Hindlimb muscle (tissue), 1 donor: ENCODE measurements at places on chromosomes 16 and 17. TPM values are rescaled to one million over a fixed set of nuclear protein-coding genes. Genes with fewer than 3 reads are reported as not detected.

GRCh38 chr16:30896261-30896888 lies at the start of gene CTF1:
CTF1 (plus strand) TSS chr16:30896614; CDS start chr16:30896644, 30 bp downstream.
- peak; percentile 89 for DNase-seq

DNA sequence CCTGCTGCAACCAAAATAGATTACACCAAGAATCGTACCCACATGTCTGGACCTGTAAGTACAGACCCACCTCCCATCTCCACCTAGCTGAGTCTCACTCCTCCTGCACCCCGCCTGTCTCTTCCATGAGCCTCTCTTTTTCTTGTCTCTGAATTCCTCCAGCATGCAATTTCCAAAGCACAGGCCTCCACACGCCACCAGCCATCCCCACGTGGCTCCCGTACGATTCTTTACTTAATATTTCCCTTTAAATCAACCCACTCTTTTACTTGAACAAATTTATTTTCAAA lies 1.2 kb downstream of the RPH3AL start:
- DNase-seq = no peak

DNA sequence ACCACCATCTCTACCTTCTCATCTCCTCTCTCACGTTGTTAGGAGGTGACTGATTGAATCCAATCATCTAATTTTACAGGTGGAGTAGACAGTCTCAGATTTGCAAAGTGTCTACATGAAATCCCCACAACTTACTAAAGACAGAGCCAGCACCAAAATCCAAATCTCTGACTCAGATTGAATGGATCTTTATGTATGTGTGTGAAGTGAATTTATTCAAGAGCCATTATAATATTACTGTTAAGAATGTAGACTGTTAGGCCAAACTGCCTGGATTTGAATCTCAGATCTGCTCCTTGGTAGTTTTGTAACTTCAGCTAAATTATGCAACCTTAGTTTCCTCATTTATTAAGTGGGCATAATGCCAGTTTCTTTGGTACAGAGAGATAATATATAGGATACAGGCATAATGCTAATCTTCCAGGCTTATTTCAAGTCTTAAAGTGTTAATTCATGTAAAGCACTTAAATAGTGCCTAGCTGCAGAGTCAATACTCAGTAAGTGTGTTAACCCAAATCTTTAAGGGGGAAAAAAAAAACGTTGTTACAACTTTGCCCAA lies 12.7 kb downstream of the CNEP1R1 start:
- no peak for DNase-seq

PPY gene
- not detected for polyA plus RNA-seq

FSCN2 gene
- 2.8 TPM for polyA plus RNA-seq

- DNase-seq = no peak
Observed at GRCh38 chr17:65553009-65553645, 8.3 kb downstream of the AXIN2 start.

- DNase-seq = no peak
Observed at GRCh38 chr17:57744195-57745170, 616 bp downstream of the CCDC182 start.

DNA sequence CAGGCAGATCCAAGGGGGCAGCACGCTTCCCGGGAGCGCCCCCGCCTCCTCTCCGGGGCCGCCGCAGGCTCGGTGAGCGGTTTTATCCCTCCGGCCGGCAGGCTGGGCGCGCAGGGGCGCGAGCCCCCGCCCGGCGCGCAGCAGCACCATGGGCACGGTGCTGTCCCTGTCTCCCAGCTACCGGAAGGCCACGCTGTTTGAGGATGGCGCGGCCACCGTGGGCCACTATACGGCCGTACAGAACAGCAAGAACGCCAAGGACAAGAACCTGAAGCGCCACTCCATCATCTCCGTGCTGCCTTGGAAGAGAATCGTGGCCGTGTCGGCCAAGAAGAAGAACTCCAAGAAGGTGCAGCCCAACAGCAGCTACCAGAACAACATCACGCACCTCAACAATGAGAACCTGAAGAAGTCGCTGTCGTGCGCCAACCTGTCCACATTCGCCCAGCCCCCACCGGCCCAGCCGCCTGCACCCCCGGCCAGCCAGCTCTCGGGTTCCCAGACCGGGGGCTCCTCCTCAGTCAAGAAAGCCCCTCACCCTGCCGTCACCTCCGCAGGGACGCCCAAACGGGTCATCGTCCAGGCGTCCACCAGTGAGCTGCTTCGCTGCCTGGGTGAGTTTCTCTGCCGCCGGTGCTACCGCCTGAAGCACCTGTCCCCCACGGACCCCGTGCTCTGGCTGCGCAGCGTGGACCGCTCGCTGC lies 832 bp downstream of the CDK5R1 start:
- no peak for DNase-seq
